ENCODE measurements at places on chromosomes 11 and 22.

- DNase-seq = no peak
Observed at GRCh38 chr11:70020336-70021214, 57.5 kb upstream of the ANO1 start.

DNA sequence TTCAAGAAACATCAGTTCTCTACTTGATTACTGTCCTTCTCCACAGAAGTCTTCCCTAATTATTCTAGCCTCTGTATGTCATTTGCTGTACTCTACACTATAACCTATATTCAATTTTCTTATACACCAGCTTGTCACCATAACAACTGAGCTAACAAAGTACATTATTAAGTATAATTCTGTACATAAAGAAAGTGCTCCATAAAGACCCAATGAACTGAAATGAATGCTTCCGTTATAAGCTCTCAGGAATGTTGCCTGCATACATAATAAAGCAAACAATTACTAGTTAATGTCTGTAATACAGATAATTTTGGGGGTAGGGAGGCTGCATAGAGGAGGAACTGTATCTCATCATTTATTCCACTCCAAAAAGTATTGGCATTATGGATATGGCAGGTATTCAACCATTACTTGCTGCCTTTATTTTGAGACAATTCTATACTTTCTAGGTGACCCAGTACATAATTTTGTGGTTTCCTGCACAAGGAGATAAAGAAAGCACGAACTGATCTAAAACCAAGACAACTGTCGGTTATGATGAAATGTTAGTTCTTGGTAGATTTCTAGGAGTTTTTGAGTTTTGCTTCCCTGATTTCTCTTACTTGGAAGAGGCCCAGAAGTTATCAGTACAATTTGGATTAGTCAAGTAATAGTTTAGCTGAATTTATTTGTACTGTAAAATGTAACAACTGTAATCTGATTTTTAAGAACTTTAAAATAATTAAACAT lies 202.5 kb downstream of the SBF2 start:
- no peak for DNase-seq

- DNase-seq = no peak
Observed at GRCh38 chr11:68469642-68470041, 9.1 kb downstream of the PPP6R3 start.

DNA sequence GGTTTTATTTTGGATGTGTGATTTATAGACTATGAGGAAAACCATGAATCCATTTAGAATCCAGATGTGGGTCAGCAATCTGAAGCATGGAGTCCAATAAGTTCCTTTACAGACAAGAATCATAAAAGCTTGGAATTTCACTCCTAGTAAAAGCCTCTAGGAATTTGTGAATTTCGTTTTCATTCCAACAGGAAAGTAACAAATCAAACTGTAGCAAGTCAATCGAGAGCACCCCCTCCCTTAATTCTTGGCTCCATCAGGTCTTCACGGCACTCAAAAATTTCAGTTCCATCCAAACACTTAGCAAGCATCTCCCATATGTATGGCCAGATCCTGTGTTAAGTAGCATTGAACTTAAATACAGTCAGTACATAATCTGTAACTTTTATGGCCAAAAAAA lies 143.6 kb upstream of the POU2AF2 start:
- DNase-seq = no peak

- DNase-seq = no peak
Observed at GRCh38 chr11:116427903-116428637, 344.7 kb downstream of the BUD13 start.

DNA sequence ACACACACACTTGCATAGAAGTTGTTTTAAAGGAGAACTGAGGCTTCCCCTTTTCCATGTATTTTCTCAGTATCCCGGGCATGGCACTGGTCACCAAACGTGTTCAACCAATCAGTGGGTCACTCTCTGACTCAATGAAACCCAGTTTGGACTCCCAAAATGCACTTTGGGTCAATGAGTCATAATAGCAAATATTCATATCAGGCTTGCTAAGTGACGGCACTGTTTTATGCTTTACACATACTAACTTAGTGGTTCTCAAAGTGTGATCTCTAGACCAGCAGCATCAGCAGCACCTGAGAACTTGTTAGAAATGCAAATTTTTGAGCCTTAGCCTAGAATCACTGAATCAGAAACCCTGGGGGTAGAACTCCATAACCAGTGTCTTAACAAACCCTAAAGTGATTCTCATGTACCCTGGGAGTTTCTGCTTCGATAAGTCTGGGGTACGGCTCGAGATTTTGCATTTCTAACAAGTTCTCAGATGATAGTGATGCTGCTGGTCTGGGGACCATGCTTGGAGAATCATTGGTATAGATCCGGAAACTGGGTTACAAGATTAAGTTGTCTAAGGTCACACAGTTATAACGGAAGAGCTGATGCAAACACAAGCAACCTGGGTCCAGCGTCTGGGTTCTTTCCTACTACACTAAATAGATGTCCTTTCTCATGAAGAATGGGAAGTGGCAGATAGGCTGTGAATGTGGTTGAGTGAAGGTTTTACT lies 35.6 kb downstream of the ETS1 start:
- DNase-seq = no peak

- no peak for DNase-seq
Observed at GRCh38 chr22:36369922-36370791, 17.6 kb downstream of the MYH9 start.

DNA sequence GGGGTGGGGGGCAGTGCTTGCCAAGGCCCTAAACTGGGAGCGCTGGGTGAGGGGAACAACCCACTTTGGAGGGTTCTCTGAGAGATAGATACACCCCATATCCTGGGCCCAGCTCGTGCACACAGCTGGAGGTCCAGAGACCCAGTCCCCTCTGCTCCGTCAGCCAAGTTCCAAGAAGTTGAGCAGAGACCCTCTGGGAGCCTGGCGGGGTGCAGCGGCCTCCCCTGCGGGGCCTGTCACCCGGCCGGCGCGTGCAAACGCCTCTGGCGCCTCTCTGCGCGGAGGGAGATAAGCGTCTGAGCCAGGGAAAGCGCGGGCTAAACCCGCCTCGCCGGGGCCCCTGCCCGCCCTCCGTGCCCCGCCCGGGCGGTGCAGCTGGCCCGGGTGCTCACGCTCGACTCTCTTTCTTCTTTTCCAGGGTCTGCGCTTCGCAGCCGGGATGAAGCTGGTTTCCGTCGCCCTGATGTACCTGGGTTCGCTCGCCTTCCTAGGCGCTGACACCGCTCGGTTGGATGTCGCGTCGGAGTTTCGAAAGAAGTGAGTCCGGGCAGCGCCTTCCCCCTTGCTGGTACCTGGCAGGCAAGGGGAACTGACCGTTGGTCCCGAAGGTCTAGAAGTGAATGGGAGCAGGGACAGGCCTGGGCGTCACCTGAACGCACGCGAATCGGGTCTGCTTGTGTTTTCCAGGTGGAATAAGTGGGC lies 540 bp downstream of the ADM start:
- DNase-seq = no peak

GRCh38 chr11:15972838-15973237 lies 383.5 kb downstream of the SOX6 start:
- DNase-seq = no peak

DNA sequence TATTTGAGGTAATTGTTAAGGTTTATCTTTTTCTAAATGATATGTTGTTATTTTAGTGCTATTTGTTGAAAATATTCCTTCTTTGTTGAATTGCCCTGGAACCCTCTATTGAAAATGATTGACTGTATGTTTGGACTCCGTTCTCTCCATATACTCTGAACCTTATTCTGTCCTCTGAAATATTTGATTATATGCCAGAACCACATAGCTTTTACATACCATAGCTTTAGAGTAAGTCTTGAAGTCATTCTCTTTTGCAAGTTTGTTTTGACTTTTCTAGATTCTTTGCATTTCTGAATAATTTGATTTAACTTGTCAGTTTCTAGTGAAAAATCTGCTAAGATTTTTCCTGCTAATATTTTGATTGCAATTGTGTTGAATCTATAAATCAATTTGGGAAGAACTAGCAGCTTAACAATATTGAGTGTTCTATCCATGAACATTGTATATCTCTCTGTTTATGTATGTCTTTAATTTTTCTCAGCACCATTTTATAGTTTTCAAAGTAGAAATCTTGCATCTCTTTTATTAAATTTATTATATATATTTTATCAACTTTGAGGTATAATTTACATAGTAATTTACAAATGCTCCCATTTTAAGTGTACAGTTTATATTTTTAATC lies 51.7 kb upstream of the PITPNB start:
- DNase-seq = no peak

GRCh38 chr11:57249384-57250319 lies 12.6 kb upstream of the APLNR start:
- DNase-seq = peak; percentile 60

DNA sequence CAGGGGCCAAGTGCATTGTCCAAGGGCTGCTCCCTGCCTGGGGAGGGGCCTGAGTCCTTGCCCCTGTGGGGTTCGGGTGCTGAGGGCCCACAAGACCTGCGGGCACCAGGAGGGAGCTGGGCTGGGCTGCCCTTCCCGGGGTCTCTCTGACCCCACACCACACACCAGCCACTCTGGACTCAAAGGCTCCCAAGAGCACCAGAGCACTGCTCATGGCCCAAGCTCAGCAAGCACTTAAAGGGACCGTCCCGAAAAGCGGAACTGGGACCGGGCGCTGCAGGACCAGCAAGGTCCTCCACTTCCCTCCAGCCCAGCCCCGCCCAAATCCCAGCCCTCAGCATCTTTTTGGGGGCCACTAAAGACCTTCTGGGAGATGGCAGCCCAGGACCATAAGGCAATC lies 5.3 kb downstream of the LSP1 start:
- DNase-seq = no peak

DNA sequence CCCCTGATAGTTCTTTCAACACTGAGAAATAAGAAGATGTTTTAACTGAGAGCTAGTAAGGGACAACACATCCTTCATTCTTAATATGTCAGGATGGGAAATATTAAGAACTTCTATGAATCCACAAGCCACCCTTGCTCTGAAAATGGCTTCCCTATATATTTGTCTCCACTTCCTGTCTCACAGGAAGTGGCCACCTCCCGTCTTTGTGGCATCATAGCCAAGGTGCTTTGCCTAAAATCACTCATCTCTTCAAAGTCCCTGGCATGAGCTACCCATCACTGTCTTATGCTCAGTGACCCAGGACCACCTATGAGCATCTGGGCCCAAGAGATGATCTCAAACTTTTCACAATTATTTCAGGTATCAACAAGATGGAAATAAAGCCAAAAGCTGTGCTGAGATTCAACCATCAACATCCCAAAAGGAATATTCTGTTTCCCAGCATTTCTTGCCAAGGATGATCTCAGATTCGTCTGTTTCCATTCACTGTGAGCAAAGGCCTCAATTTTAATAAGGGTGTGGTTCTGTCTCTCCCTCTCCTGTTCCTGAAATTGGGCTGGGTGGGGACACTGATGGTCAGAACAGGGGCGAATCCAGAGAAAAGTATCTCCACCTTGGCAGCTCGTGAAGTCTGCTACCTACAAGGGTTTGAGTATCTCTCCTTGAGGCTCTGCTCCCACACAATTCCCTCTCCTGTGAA lies 493.9 kb downstream of the MN1 start:
- DNase-seq = no peak

GRCh38 chr11:1855886-1856265 lies 3.0 kb downstream of the LSP1 start:
- no peak for DNase-seq

- DNase-seq = no peak
Observed at GRCh38 chr11:60734279-60734678, 9.8 kb downstream of the MS4A18 start.

- DNase-seq = no peak
Observed at GRCh38 chr11:2818503-2818902, 67.1 kb downstream of the CDKN1C start.

GRCh38 chr11:95459291-95460042 lies 228.5 kb upstream of the SESN3 start:
- DNase-seq = no peak

DNA sequence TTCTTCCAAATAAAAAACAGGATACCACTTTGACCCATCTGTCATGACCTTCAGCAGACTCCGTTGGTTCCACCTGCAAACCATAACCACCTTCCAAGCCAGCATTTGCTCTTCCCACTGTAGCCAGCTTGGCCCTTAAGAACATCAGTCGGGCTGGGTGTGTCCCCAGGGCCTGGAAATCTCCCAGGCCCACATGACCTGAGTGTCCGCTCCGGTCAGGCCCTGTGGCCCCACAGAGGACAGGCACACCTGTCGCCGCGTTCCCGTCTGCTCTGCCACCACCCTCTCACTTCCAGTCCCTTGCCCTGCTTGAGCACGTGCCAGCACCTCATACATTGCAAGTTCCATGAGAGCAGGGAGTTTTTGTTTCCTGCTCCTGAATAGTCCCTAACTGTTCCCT lies 65.7 kb upstream of the PITPNB start:
- no peak for DNase-seq

DNA sequence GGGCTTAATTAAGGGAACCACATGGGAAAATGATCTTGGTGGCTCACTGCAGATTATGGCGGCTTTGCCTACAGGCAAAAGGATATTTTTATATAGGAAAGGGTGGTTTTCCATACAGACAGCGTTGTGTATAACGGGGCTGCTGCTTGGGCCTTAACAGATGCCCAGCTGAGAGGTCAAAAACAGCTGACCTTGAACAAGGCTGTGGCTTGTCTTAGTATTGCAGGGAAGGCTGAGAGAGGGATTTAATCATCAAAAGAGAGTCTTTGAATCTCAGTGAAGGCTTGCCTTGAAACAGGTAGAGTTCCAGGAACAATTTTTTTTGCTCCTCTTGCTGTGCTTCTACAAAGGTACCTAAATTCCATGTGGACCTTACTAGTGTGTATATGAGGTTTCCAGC lies 301.6 kb upstream of the C11orf87 start:
- no peak for DNase-seq

DNA sequence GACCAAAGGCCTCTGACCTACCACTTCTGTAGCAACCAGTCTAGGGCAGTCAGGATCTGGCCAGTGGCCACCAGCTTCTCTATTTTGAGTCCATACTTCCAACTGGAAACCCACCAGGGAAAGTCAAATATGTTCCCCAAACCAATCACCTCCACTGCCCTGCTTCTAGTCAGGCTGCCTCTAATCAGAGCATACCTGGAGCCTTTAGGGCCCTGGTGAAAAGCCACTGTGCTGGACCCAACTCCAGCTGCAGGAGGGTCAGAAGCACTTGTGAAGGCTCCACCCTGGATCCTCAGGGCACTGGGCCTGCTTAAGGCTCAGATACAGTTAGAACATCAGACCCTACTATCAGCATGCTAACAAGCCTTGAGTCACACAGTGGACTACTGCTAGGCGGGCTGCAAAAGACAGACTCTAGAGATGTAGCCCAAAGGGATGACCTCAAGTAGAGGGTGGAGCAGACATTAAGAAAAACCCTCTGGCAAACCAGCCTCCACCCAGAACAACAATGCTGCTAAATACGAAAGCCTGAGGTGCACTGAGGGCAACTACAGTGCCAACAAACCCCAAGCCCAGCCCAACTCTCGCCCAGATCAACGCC lies 69.2 kb downstream of the DGCR2 start:
- no peak for DNase-seq

GRCh38 chr11:3128356-3129180 lies 36.5 kb downstream of the OSBPL5 start:
- no peak for DNase-seq

- peak; percentile 99 for DNase-seq
Observed at GRCh38 chr11:78419327-78419726, 1.7 kb upstream of the GAB2 start.

DNA sequence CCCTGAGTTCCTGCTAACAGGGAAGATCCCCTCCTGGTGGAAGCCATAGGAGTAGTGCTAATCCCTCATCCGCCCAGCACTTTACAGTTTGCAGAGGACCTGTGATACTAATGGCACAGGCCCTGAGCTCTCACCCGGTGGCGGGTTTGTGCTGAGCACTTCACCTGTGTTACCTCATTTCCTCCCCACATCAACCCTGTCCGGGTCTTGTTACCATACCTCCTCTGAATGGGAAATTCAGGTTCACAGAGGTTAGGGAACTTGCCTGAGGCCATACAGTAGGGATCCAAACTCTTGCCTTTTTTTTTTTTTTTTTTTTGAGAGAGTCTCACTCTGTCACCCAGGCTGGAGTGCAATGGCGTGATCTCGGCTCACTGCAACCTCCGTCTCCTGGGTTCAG lies 25.2 kb downstream of the CAPN1 start:
- DNase-seq = no peak

Data from fibroblast of villous mesenchyme (primary cell).